ENCODE measurements at places on chromosomes 2 and 18. TPM values are rescaled to one million over a fixed set of nuclear protein-coding genes. Genes with fewer than 3 reads are reported as not detected.
A peak's percentile ranks its signal among the peaks of the same experiment; 100 is the strongest.

DNA sequence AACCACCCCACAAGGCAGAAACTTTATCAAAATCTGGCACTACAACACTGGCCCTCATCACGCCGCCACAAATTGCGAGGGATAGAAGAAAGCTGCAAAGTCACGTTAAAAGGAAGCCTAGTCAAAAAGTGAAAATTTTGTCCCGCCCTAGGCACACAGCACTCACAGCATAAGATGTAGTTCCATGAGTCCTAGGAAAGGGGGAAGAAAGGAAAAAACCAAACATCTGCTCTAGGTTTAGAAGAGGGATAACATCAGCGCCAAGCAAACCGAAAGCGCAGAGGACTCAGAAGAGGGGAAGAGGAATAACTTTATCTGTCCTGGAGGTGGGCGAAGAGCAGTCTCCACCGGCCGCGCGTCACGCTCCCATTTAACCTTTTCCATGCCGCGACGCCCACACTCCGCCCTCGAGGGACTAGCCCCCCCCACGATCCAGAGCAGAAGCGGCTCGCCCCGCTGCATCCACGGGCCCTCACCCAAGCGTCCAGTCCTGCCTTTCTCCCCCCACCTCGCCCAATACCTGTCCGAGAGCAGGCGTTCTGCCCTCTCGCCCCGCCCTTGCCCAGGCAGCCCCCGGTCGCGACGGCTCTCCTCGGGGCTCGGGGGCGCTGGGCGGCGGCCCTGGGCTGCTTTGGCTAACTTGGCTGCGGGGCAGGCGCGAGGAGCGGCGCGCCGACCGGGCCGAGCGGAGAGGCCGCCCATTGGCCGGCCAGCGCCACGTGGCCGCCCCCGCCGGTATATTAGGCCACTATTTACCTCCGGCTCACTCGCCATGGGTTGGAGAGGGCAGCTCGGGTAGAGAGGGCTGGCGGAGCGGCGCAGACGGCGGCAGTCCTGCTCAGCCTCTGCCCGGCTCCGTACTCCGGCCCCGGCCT, at the start of gene HOXD1:
Gene HOXD1, plus strand, starts transcription at position 770 of the 875 bp plus-strand sequence. CDS start 134 bp downstream, outside the sequence.
- H3K27ac ChIP-seq = peak within 1 kb of the TSS; percentile 75
- peaks cover 71% of the 10 kb centered on the region for H3K27me3 ChIP-seq
- H3K4me1 ChIP-seq = peaks cover 27% of the 10 kb centered on the region
- peak; percentile 78 for DNase-seq
- peak within 1 kb of the TSS; percentile 63 for H3K4me3 ChIP-seq
- no peaks in the 10 kb centered on the region for H3K36me3 ChIP-seq

GRCh38 chr2:66170744-66171330, 264.1 kb upstream of the MEIS1 start:
- no peak overlapping the region for H3K4me3 ChIP-seq
- no peak for DNase-seq
- no peaks in the 10 kb centered on the region for H3K27me3 ChIP-seq
- H3K4me1 ChIP-seq = no peaks in the 10 kb centered on the region
- no peak overlapping the region for H3K27ac ChIP-seq

GRCh38 chr18:4384932-4385331, 70.2 kb downstream of the DLGAP1 start:
- H3K36me3 ChIP-seq = no peaks in the 10 kb centered on the region
- no peaks in the 10 kb centered on the region for H3K27me3 ChIP-seq
- no peak overlapping the region for H3K4me3 ChIP-seq

- H3K27ac ChIP-seq = no peak overlapping the region
- no peaks in the 10 kb centered on the region for H3K36me3 ChIP-seq
- DNase-seq = no peak
- H3K27me3 ChIP-seq = no peaks in the 10 kb centered on the region
- H3K4me3 ChIP-seq = no peak overlapping the region
Measured at GRCh38 chr18:36464126-36464651, 166.7 kb downstream of the FHOD3 start.

Gene DSG4
- not detected for total RNA-seq
